ENCODE measurements at places on chromosomes 16 and 17.

GRCh38 chr16:20937736-20938135 is 37.2 kb downstream of the LYRM1 start:
- no peak for DNase-seq

DNA sequence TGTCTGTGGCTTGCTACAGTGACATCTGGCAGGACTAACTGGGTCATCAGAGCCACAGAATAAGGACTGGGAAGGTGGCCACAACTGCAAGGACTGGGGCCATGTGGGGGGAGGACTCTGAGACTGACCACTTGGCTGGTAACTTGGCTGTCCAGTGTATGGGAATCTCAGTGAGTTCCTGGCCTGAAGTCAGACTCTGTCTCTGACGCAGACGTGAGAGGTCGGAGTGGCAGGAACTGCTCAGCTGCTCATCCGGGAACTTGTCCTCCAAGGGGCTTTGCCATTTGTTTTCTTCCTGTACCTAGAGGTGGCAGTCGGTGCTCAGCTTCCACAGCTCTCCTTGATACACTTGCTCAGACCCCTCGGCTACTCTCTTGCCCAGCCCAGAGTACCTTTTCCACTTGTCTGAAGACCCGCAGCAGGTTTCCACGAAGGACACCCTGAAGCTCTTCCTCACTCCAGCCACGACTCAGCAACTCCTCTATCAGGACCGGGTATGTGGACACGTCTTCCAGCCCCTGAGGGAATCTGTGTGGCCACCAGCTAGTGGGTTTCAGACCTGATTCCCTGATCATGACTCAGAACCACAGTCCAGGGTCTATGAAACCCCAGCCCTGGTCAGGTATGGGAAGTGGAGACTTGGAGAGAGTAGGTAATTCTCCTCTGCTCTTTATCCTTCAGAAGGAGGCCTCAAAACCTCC is 7.3 kb upstream of the DPEP3 start:
- DNase-seq = no peak

GRCh38 chr16:66846831-66847230 is 2.6 kb downstream of the CA7 start:
- DNase-seq = no peak

GRCh38 chr17:8015957-8016631 is 13.7 kb downstream of the GUCY2D start:
- DNase-seq = no peak

- DNase-seq = no peak
Measured at GRCh38 chr17:59372138-59372751, 40.8 kb downstream of the YPEL2 start.

- DNase-seq = no peak
Measured at GRCh38 chr16:351804-352520, 561 bp downstream of the AXIN1 start.

DNA sequence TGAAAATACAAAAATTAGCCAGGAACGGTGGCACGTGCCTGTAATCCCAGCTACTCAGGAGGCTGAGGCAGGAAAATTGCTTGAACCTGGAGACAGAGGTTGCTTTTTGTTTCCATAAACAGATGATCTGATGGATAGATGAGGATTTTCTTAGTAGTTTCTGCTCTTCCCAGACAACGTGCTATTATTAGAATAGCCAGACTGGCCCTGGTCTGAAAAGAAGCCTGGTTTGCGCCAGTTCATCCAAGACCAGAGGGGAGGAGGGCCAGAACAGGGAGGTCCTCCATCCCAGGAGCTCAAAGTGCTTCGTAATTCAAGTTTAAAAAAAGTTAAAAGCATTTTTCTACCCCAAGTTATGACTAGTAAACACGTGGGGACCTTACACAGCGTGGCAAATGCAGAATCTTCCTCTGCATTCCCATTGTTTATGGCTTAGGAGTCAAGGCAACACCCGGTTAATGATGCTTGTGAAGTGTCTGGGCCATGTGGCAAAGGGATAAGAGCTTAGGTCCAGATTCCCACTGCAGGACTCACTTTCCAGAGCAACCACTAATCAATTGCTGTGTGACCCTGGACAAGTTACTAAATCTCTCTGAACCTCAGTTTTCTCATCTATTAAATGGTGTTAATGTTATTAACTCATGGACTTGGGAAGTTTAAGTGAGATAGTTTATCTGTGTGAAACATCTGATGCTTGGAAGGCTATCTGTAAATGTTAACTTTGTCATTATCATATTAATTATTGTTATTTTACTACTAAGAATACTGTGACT is 205.4 kb downstream of the CCDC182 start:
- no peak for DNase-seq

- no peak for DNase-seq
Measured at GRCh38 chr17:29433541-29433940, 43.4 kb downstream of the TAOK1 start.

DNA sequence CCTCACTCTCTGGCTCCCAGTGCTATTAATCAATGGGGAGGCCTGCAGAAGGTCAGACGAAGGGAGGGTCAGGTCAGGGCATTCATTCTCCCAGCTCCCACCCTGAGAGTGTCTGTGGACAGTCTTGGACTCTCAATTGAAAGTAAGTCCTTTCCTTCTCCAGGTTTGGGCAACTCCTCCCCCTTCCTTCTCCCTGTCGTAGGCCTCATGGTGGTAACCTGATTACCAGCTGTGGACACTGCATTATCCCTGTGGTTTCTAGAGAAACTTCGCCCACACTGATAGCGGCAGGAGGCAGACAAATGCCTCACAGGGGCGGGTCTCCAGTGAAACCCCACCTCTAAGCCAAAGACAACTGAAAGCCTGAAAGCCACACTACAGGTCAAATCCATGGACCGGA is 57.7 kb upstream of the SLC25A19 start:
- peak; percentile 52 for DNase-seq

DNA sequence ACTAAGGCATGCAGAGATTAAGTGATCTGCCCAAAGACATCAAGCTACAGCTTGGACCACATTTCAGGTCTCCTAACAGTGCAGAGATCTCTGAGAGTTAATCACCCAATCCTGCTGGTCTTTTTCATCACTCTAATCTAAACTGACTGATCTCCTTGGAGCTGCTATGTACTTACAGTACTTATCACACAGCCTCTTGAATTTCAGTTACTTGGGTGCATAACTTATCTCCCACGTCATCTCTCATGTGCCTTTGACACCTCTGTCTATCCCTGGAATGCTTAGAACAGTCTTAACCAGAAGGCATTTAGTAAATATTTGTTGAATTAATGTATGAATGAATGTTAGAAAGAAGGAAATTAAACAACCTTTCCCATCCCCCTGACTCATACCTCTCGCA is 139.0 kb downstream of the SNX11 start:
- no peak for DNase-seq

DNA sequence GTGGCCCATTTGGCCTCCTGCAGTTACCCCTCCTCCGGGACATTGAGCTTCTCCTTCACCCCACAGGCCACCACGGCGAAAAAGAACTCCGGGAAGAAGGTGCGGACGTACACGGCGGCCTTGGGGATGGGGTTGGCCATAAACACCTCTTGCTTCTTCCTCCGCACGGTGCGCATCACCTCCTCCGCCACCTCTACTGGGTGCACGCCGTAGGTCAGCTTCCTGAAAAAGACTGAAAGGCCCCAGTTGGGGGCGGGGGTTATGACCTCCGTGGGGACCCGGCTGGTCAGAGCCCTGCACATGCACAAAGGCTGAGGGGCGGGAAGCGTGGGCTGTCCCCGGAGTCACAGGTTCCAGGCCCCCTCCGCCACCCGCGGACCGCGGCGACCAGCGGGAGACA is 19.9 kb downstream of the DHRS7C start:
- no peak for DNase-seq

DNA sequence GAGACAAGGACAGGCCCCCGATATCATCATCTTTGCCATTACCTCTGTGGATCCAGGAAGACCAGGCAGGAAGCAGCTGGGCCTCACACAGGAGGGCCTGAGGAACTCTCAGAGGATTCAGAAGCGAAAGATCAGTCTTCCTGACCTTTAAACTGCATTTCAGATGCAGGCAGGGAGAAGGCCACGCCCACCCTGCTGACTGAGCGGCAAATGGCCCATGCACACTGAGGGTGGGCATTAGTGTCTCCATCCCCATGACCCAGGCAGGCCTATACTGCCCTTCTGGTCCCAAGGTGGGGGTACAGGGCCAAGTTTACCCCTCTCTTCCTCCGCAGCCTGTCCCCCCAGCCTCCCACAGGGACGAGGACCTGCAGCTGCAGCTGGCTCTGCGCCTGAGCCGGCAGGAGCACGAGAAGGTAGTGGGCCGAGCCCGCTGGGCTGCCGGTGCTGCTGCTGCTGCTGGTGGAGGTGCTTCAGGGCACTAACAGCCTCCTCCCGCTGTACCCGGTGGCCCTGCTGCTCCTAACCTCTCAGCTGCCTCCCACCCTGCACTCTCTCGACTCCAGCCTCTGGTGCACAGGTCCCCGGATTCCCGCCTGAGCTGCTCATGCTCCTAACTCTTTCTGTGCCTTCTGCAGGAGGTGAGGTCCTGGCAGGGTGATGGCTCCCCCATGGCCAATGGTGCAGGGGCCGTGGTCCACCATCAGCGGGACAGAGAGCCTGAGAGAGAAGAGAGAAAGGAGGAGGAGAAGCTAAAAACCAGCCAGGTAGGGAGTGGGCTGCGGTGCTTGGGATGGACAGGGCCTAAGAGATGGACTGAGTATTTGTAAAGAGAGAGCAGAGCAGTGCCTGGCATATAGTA is 6.2 kb downstream of the EPN3 start:
- DNase-seq = no peak

GRCh38 chr16:2882650-2883457 is at the start of gene FLYWCH2:
TSS of gene FLYWCH2 (plus strand) at chr16:2883215. CDS start at chr16:2896450, 13,235 bp downstream.
- peak; percentile 99 for DNase-seq

DNA sequence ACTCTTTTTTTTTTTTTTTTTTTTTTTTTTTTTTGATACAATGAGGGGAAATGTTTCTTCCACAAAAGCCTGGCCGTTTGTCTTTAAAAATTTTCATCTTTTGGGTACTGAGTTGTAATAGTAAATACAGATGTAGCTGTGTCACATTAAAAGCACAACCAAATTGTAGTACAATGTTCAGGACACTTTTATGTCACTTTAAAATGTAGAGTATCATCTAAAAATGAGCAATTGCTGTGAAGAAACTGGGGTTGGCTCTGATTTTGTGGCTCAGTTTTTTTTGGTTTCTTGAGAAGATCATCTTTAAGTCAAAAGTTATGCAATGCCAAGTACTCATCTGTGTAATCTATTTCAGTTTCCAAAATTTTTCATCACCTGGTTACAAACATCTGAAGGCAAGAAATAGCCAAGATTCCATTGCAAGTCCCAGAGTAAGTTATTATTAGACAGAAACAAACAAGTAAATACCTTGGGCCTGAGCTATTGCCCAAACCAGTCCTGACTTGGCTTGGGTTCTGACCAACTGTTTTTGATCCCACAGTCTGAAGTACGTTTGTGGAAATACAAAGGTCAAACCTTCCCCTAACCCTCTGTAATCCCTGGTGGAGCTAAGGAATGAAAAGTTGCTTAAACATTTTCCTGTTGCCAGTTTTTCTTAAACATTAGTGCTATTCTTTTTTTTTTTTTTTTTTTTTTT is 717.2 kb downstream of the WWOX start:
- DNase-seq = no peak

DNA sequence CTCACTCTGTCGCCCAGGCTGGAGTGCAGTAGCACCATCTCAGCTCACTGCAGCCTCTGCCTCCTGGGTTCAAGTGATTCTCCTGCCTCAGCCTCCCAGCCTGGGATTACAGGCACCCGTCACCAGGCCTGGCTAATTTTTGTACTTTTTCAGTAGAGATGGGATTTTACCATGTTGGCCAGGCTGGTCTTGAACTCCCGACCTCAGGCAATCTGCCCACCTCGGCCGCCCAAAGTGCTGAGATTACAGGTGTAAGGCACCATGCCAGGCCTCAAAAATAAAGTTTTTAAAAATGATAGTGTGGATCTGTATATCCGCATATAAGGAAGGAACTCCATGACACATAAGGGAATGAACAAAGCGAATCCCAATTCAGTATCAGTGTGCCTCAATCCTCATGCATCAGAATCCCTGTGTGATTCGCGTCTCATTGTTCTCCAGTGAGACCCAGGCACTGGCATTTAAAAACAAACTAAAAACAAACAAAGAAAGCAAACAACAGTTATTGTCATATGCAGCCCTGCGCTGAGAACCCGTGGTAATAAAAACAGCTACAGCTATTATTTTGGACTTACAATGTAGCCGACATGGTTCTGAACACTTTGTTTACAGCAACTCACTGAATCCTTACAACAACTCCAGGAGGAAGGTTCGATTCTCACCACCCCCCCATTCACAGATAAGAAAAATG is 54.1 kb upstream of the CREBBP start:
- DNase-seq = no peak

DNA sequence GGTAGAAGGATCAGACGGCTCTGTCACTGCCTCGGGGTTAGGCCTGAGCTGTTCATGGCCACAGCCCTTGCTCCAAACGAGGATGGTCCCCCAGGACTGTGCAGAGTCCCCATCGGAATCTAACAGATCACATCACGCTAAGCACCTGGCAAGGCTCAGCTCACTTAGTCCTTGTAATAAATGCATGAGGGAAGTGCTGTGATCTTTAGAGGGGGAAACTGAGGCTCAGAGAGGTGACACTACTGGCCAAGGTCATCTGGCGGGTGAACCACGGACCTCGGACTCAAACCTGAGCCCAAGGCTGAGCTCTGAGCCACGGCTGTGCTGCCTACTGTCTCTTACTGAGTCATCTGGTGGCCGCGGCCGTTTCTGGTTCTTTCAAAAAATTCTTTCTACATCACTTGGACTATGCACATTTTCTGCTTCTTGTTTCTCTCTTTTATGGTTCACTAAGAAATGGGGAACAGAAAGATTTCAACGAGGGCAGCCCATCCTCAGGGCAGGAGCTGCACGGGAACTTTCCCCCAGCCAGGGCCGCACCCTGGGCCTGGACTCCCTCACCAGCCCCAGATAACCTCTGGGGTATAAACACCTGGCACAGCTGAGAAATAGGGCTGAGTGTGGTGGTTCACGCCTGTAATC is 55.6 kb downstream of the COTL1 start:
- no peak for DNase-seq

GRCh38 chr17:2796164-2797125 is at the start of gene RAP1GAP2:
TSS of gene RAP1GAP2 (plus strand) at chr17:2796438. CDS start at chr17:2796528, 90 bp downstream.
- DNase-seq = peak; percentile 35

DNA sequence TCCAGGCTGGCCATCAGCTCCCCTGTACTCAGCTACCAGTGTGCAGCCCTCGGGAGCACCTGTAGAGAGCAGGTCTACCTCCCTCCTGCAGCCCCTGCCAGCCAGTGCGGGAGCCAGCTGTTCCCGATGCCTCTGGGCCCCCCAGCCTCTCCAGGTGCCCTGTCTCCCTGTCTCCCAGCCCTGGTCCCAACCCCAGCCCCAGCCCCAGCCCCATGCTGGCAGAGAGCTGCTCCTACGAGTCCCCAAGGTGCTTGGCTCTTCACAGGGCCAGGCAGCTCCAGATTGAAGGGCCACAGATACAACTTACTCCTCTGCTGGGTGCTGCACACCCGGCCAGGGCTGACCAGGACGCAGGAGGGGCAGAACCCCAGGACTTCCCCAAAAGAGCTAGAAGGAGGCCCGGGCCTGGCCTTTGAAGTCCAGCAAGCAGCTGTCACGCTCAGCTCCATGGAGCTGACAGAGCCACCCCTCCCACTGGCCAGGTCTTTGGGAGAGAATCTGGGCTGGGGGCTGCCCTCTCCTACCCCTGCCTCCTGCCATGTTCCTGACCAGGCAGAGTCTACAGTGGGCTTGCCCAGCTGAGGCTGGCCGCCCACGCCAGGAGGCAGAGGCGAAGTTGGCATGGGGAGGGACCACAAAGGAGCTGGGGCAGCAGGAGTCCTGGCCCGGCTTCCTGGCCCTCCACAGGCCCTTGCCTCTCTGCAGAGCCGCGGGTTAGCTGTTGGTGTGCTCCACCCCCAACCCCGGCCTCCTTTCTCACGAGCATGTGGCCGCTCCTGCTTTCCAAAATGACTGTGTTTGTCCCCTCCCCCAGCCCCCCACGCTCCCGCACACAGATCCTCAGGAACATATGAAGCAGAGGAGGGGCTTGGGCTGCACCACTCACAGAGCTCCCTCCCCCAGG is 9.5 kb upstream of the ADAM11 start:
- no peak for DNase-seq
